Stimulated activated CD8-positive, alpha-beta memory T cell treated with anti-CD3 and anti-CD28 coated beads, Interleukin-4, amount 100 ng/mL, for 24 hours (primary cell): ENCODE measurements at places on chromosomes 6 and 20.

DNA sequence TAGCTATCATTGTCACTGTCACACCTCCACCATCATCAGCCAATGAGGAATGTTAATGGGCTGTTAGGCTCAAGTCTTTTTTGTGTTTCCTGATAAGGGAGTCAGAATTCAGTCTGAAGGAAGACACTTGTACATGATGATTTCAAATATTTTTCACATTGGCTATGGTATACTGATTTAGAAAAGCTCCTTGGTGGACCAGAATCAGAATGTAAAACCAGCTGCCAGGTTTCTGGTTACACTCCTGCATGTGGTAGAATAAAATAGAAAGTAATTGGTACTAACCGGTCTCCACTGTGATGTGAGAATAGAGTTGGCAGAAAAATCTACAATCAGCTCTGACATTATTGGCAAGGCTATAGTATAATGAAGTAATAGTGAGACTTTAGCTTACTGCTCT lies 10.7 kb downstream of the COL9A1 start:
- DNase-seq: no peak

- no peak for DNase-seq
Measured at GRCh38 chr6:79404261-79404660, 133.0 kb downstream of the LCA5 start.

DNA sequence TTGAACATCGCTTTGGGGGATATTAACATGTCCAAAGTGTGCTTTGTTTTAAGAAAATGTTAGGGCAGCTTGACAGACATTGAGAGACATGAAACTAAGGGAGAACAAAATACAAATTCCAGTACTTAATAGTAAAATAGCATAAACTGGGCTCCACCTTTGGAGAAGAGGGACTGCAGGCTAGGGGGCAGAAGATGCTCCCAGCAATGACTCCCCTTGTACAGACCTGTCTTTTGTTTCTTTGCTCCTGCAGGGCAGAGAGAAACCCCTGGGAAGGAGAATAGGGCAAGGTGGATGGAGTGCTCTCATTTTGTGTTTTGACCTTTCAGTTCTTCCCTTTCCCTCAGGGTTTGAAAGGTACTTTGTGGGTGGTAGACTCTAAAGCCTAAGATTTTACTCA lies 115.6 kb upstream of the PLCB4 start:
- DNase-seq: no peak

DNA sequence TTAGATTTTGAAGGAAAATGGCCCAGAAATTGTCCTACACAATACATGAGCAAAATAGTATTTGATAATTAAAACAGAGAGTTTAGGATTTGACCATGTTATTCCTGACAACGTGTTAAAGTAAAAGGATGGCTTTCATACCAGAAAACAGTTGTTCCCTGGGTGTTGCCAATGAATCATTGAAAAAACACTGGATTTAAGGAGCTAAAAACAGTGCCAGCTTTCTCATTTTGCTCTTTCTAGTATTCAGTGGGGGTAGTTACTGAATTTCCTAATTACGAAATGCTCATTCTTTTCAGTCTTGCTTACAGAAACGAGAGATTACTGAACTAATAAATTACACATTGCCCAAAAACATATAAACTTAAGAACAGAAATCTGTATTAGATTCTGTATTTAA lies 26.6 kb upstream of the SNAP91 start:
- DNase-seq: no peak

DNA sequence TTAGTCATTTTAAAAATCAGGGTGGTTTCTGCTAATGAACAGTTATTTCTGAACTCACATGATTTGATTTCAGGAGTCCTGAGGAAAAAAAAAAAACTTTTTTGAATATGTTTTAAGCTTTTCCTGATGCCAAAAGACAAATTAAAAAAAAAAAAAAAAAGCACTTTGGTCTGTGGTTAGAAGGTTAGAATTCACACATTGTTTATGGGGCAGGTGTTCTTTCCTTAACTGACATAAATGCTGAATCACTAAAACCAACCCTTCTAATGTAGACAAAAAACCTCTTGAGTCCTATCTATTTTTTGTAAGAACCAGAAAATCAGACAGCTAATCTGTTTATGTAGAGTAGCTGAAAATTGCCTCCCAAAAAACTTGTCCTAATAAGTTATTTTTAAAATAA lies 20.4 kb downstream of the THEMIS start:
- DNase-seq: no peak

DNA sequence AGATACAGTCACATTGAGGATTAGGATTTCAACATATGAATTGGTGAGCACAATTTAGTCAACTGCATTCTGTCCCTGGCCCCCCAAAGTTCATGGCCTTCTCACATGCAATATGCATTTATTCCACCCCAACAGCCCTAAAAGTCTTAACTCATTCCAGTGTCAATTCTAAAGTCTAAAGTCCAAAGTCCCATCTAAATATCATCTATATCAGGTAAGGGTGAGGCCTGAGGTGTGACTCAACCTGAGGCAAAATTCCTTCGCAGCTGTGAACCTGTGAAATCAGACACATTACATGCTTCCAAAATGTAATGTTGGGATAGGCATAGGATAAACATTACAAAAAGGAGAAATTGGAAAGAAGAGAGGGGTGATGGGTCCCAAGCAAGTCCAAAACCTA lies 27.8 kb downstream of the CLIC5 start:
- no peak for DNase-seq
